ENCODE measurements at places on chromosomes 5 and 9.

- no peak for DNase-seq
These were observed 5.0 kb upstream of the UNC13B start for GRCh38 chr9:35156781-35157180.

DNA sequence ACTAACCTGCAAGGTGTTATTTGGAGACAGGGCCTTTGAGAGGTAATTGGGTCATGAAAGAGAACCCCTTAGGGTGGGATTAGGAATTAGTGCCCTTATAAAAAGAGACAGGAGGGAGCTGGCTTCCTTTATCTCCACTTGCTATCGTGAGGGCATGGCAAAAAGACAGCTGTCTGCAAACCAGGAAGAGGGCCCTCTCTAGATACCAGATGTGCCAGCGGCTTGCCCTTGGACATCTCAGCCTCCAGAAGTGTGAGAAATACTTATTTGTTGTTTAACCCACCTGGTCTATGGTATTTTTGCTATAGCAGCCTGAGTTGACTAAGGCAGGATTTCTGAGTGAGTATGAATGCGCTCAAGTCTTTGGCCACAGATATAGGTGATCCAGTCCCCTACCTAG, 978 bp upstream of the RGS14 start:
- DNase-seq: no peak

DNA sequence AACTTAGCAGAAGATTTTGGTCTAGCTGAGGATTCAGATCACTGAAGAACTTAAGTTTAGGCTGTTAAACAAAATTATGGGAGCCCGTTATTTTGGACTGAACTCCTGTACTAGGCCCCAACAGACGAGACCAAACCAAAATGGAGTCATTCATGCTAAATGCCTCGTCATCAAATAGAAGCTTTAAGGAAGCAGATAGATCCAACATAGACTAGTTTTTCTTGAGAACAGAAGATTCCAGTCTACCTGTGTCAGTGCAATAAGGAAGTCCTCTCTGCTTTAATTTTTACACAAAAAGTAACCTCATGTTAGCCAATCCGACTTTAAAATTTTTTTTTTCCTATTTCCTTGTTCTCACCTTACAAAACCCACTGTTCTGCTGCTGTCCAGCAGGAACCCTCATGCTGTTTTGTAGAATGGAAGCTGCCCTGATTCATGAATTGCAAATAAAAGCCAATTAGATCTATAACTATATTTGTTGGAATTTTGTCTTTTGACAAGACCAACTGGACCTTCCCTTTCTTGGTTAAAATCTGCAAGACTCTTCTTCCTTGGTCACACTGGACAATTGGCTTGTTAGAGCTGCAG, 29.0 kb upstream of the GOLM1 start:
- no peak for DNase-seq

DNA sequence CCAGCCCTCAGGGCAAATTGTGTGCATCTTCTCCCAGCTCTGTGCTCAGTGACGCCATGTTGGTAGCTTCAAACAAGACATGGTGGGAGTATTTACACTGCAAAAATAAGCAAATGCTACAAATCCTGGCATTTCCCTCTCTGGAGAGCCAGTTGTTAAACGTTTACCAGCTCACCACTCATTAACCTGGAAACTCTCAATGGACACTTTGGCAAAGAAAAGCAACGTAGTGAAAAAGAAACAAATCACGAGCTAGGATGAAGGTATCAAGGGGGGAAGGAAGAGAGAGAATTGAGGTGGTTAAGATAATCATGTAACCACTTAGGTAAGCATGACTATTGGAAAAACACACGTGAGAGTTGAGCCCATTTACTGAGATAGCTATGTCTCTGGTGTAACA, 72.5 kb downstream of the MRPS30 start:
- no peak for DNase-seq

- DNase-seq: no peak
These were observed 87.4 kb upstream of the CD180 start for GRCh38 chr5:67283988-67284487.

GRCh38 chr5:57447658-57448057, 35.0 kb downstream of the ACTBL2 start:
- DNase-seq: no peak

DNA sequence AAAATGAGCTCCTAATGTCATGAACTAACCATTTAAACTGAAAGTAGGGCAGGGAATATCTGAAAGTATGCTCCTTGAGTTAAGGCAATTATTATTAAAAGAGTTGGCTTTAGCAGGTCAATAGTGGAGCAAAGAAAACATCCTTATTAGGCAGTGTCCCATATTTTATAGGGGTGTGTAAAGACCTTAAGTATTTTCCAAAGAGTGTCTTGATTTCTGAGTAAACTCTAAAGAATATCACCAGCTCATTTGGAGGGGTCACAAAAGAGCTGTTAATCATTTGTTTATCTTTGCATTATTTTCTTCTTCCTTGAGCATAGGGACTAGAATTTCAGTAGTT, 109.3 kb downstream of the MUSK start:
- no peak for DNase-seq

DNA sequence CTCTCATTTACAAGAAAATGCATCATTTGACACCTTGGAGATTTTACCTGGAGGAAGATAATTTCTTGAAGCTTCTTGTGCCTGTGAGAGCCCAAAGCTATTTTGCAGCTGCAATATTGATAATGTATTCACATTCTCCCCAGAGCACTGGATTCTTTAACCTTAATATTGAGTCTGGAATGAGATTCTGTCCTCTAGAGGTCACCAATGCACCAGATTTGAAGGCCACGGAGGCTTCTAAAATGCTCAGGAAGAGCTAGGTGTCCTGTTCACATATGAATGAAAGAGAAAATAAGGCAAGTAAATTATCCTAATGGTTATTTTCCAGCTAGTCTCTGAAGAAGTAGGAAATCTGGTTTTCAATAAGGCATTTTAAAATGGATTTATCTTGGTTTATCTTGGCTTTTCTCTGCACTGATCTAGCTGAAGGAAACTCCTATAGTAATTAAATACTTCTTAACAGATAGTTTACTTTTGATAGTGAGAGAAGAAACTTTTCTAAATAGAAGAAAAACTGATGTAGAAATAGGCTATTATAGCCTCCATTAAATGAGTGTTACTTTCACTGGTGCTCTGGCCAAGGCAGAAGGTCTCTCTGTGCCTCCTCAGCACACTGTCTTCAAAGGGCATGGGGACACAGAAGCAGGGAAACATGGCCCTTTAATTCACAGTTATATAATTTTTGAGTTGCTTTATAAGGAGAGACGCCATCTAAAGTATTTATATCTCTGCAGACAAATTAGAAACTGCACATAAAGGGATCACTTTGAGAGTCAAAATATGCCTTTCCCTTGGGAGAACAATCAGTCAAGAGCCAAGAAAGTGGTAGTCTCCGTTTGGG, 297.0 kb upstream of the ACTBL2 start:
- DNase-seq: peak; percentile 11

DNA sequence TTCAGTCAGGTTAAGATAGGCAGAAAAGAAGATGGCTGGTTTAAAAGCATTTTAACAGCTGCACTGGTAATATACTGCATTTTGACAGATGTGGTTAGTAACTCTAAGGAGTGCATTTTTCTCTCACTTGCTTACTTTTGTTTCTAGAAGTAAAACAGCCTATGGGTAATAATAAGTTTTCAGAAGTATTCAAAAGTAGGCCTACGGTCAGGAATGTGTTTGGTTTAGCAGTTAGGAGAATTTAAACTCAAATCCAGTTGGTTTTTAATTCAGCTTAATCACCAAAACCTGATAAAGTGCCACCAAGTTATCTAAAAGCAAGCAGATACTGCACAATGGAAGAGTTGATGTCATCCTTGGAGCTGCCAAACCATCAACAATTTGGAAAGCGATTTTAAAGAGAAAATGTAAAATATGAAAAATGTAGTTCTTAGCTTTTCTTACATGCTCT, 160.3 kb downstream of the ARSB start:
- DNase-seq: no peak

GRCh38 chr9:135601988-135602387, 37.4 kb downstream of the GLT6D1 start:
- no peak for DNase-seq

- no peak for DNase-seq
These were observed 30.6 kb downstream of the CPLX2 start for GRCh38 chr5:175902026-175902425.

GRCh38 chr5:55333017-55333416, 25.2 kb downstream of the MTREX start:
- DNase-seq: no peak

GRCh38 chr5:164680812-164681520, 1175.5 kb downstream of the MAT2B start:
- DNase-seq: no peak

GRCh38 chr5:74638970-74639806, 1.3 kb downstream of the ENC1 start:
- DNase-seq: peak; percentile 15

- DNase-seq: no peak
These were observed 11.5 kb downstream of the UGT3A1 start for GRCh38 chr5:35979715-35980114.

DNA sequence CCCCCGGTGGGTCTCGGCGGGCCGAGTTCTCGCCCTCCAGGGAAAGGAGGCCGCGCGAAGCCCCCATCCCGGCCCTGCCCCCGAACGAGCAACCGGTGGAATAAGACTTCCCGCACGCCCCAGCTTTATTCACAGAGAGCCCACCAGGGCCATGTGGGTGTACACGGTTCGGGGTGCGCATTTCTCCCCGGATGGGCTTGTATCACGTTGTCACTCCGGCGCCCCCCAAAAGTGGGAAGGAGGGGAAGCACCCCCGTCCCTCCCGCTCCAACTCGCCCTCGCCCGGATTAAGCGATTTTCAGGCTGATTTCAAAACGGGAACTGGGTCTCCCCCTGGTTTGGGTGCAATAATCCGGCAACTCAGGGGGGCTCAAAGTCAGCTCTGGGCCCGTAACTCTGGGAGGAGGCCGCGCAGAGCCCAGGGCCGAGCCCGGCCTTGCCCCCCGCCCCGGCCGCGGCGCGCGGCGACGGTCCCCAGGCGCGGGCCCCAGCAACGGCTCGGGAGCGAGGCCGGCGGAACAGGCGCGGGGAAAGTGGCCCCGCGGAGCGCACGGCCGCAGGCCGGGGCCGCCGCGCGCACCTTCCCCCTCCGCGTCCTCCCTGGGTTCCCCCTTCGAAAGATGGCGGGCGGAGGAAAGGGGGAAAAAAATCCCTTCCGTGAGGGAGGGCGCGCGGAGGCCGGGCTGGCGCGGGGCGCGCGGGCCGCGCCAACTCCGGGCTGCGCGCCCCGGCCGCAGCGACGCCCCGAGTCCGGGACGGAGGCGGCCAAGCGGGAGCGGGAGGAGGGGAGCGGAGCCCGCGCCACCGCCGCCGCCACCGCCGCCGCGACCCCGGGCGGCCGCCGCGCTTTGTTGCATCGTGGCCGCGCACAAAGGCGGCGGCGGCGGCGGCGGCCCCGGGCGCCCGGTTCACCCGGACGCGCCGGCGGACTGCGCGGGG, 644 bp downstream of the BRD3 start:
- DNase-seq: peak; percentile 37

- DNase-seq: no peak
These were observed 57.4 kb downstream of the SEMA4D start for GRCh38 chr9:89440548-89440947.

DNA sequence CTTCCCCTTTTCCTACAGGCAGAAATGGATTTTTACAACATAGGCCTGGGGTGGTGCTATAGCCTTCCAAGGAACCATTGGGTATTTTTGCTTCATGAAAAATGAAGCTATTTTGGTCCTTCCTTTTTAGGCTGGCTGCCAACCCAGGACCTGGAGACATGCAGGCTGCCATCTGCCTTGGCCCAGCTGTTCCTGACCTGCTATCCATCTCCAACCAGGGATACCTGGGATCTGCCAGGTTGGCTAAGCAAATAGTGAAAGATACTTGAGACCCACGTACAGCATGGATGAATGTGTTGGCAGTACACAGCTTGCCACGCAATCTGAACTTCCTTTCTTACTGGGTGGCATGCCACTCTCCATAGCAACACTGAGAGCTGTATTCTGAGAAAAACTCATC, 31.1 kb downstream of the MRPS27 start:
- DNase-seq: no peak

DNA sequence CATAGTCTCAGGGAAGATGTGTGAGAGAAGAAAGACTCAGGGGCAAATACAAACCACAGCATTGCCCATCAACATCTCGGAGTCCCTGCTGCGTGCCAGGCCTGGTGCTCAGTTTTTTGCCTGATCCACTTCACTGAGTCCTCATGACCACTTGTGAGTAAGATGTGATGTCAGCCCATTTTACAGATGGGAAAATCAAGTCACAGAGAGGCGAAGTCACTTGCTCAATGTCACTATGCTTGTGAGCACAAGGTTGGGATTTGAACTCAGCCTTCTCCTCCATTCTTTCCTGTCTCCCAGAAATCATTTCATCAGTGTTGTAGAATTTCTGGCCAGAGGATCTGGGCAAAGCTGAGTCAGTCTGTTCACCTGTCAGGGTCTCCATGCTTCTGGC, 34.6 kb upstream of the PSD2 start:
- no peak for DNase-seq

- no peak for DNase-seq
These were observed 3.9 kb downstream of the EGFL7 start for GRCh38 chr9:136666372-136667213.

GRCh38 chr9:136826188-136826541, 16.1 kb upstream of the AJM1 start:
- DNase-seq: no peak

DNA sequence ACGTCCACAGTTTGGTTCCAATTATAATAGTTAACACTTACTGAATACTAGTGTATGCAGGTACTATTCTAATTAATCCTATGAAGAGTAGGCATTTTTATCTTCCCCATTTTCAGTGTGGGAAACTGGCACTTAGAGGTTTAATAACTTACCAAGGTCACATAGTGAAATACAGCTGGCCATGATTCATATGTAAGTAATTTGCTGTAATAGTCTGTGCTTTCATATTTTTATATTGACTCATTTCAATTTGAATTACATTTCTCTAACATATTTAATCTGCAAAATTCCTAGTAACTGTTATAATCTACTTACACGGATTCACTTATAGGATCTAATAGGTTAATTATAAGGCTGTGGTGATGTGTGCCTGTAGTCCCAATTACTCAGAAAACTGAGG, 19.4 kb downstream of the CCNH start:
- no peak for DNase-seq

Data from CD4-positive, alpha-beta T cell treated with Interleukin-15 for 4 hours (primary cell).